ENCODE measurements at places on chromosomes 16 and 17. TPM values are rescaled to one million over a fixed set of nuclear protein-coding genes. Genes with fewer than 3 reads are reported as not detected.

DNA sequence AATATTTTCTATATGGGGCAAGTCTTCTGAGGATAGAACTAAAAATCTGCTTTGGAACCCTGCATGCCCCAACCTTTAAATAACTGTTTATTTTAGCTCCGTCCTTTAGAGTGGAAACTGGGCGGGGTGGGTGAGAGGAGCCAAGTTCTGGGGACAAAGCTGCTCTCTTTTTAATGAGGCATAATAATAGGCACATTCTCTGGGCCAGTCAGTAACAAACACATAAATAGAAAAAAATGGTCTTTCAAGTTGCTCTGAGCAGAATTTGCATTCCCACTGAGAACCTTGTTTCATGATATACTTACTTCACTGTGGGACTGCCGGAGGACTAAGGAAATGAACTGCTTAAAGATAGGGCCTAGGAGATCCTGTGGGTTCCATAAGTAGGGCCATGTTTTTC, 51.5 kb downstream of the KNOP1 start:
- DNase-seq: no peak

PITPNC1 gene
- 8.9 TPM for polyA plus RNA-seq

DNA sequence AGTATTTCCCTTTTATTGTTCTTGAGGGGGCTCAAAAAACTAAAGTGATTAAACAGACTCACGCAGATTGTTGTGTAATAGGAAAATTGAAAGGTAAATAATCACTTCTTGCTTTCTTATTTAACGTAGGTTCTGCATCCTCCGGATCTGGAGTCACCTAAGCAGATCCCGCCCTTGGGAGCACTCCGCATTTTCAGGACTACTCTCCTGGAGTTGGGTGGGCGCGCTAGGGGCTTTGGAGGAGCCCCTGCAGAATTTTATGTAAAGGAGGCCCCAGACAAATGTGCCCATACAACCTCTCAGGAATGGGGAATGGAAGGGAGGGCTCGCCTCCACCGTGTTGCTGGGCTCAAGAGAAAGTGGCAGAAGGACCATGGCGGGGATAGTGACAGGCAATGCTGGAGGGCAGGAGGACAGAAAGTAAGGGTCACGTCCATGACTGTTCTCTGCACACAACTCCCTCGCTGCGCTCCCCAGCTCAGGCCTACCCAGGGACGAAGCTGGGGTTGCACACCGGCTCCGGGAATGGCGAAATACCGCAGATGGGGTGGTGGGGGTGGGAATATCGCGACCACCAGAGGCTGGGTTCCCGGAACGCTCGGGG, 8.3 kb downstream of the MT2A start:
- no peak for DNase-seq

MYH2 gene
- polyA plus RNA-seq: 124 TPM

GRCh38 chr17:58415371-58416055, 1.8 kb downstream of the RNF43 start:
- DNase-seq: no peak

DNA sequence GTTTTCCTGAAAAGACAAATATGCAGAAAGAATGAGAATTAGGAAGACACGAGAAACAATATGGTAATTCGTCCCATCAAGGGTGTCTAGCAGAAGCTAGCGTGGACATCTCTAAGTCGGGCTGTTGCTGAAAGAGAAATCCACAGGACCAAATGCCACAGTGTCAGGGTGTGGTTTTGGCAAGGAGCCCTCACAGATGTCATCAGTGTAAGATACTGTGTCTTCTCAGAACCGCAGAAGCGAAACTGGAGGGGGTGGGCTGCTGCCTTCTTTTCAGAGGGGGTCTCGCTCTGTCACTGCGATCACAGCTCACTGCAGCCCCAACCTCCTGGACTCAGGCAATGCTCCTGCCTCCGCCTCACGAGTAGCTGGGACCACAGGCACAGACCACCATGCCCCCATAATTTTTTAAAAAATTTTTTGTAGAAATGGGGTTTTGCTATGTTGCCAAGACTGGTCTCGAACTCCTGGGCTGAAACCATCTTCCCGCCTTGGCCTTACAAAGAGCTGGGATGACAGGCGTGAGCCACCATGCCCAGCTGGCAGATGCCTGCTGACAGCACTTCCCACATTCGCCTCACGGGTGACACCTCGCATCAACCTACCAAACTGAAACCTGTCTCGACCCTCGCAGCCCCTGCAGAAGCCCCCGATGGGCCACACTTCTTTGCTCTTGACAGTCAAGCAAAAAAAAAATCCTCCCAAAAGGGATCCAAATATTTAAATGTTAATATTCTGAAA, 26.2 kb downstream of the TRAP1 start:
- no peak for DNase-seq

- no peak for DNase-seq
These were observed 32.5 kb upstream of the PLCG2 start for GRCh38 chr16:81746566-81746965.

DNA sequence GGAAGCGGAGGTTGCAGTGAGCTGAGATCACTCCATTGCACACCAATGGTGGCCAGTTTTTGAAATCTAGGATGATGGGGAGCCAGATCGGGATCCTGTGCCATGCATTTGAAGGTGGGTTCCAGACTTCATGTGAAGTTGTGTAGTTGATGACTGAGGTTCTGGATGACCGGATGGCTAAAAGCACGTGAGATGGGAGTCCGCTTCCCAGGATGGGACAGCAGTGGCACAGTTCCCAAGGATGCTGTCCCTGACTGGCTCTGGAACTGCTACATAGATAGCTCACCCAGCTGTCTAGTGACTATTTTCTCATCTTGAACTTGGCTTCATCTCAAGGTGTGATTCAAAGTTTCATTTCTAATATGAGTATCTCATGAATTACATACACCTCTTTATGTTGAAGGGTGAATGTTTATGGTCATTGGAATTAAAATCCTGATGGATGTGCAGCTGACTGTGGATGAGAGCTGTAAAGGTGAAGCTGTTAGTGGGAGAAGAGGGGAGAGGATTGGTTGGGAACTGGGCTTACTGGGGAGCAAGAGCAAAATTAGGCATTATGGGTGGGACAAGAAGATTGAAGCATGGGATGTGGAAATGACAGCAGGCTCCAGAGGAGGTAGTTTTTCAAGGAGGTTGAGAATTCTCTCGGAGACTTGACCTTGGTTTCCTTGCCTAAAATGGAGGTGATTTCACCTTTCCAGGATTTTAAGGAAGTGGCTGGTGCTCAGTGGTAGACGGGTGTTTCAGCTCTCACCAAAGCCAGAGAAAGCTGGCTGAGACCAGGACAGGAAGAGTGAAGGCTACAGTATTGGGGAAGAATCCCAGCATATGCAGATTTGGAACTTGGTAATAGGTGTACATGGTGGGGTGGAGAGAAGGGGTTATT, 8.2 kb downstream of the TUFM start:
- no peak for DNase-seq

HOXB3 gene
- 28.0 TPM for polyA plus RNA-seq

- peak; percentile 16 for DNase-seq
These were observed 462.6 kb upstream of the MAF start for GRCh38 chr16:80063031-80063712.

- DNase-seq: no peak
These were observed 48.6 kb upstream of the ZNF469 start for GRCh38 chr16:88333848-88334777.

RSKR gene
- polyA plus RNA-seq: 7.0 TPM

- DNase-seq: no peak
These were observed 12.8 kb downstream of the STAC2 start for GRCh38 chr17:39212841-39213480.

- DNase-seq: no peak
These were observed 31.9 kb downstream of the HLF start for GRCh38 chr17:55296699-55297098.

GRCh38 chr17:77476006-77476405, 335.2 kb downstream of the SEC14L1 start:
- no peak for DNase-seq

DNA sequence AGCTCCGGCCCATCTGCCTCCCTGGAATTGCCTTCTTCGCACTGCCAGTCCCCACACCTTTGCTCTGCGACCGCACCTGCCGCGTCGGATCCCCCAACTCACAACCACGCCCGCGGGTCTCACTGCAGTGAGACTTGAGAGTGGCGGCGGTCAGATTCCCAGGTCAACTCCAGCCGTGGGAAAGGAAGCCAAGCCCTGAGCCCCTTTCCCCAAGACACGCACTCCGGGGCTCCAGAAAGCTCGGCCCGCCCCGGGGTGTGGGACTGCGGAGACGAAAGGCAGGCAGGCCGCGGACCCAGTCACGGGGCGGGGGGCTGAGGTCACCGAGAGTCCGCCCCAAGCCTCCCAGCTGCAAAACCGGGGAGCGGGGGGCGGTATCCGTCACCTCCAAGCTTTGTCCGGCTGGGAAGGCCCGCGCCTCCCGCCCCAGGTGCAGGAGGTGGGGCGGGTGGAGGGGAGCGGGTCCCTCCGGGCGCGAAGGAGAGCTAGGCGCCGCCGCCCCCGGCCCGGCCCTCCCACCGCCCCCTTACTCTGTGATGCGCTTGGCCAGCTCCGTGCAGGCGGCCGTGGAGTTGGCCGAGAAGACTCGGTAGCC, 615 bp downstream of the PRPSAP1 start:
- no peak for DNase-seq

- DNase-seq: no peak
These were observed 323.0 kb downstream of the KCNJ2 start for GRCh38 chr17:70492368-70492767.

GRCh38 chr17:17315142-17315821, 12.1 kb downstream of the NT5M start:
- DNase-seq: no peak

DNA sequence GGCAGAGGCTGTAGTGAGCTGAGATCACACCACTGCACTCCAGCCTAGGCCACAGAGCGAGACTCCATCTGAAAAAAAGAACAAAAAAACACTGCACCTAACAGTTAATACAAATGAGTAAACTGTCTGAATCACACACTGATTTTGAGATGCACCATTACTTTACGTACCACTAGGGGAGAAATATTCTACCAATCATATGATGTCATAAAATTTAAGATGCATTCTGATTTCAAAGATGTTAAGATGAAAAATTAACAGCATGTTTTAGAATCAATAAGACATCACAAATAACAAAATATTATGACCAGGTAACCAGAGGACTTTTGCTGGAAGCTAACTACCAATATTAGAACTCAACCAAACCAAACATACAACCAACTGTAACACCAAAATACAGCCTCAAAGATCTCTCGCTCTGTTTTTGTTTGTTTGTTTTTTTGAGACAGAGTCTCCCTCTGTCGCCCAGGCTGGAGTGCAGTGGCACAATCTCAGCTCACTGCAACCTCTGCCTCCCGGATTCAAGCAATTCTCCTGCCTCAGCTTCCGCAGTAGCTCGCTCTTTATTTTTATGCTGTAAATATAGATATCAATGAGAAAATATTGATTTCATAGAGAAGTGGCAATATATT, 31.6 kb downstream of the GLG1 start:
- no peak for DNase-seq

SLC35G6 gene
- polyA plus RNA-seq: 0.59 TPM

GRCh38 chr17:32719689-32720088, 157.2 kb downstream of the MYO1D start:
- DNase-seq: no peak

GRCh38 chr16:37511-37910, 15.9 kb downstream of the POLR3K start:
- DNase-seq: no peak

MYH13 gene
- polyA plus RNA-seq: 0.45 TPM

GRCh38 chr16:75535211-75535843, 581 bp downstream of the CHST5 start:
- DNase-seq: no peak

DNA sequence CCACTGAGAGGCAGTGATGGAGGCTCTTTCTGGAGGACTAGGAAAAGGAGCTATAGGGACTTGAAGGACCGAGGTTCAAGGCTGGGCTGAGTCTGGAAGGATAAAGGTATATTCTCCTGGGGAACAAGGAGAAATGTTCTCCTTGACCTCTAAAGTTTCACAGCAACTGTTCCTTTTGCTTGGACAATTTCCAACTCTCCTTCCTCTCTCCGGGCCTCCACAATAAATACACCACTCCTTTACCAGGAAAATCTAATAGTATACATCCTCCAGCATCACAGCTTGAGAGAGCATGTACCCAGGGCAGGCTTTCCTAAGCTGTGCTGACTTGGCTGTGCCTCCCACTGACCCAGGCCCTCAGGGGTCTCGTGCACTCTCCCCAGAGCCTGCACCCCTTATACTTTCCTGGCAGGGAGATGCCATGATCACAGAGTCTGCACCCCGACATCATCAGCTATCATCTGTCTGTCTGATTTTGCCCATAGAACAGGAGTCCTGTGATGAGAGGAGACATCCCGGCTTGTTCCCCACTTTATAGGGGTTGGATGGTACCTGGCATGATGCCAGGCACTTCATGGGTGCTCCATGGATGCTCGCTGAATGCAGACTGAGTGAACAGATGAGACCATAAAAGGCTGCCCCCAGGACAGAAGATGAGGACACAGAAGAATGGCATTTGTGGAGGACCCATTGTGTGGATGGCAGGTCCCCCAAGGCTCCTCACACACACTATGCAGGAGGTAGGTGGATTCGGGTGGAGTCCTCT, 582.6 kb upstream of the CDH5 start:
- no peak for DNase-seq

- no peak for DNase-seq
These were observed 41.6 kb upstream of the METRNL start for GRCh38 chr17:83037874-83038165.

- no peak for DNase-seq
These were observed 31.5 kb downstream of the TADA2A start for GRCh38 chr17:37438141-37438540.

GSG1L gene
- polyA plus RNA-seq: 1.9 TPM

All from muscle of back (tissue), 13 donors.